ENCODE measurements at places on chromosomes 7 and 10. TPM values are rescaled to one million over a fixed set of nuclear protein-coding genes. Genes with fewer than 3 reads are reported as not detected.

The NOM1 gene
- 7.7 TPM for total RNA-seq

The ZNF735 gene
- not detected for total RNA-seq

The CFAP70 gene
- total RNA-seq: 0.23 TPM

The MPP7 gene
- total RNA-seq: not detected

The DDX56 gene
- 43.9 TPM for total RNA-seq

Data from pericardium fibroblast (primary cell).